ENCODE measurements at places on chromosomes 12 and 14.

- no peak for DNase-seq
Observed at GRCh38 chr14:31576949-31577348, 15.7 kb downstream of the NUBPL start.

- DNase-seq, result no peak
Observed at GRCh38 chr12:48280572-48280971, 70.1 kb downstream of the ZNF641 start.

- no peak for DNase-seq
Observed at GRCh38 chr12:4379405-4379804, at the start of gene FGF23. Gene FGF23 (minus strand): TSS chr12:4379712. CDS start chr12:4379582, 130 bp downstream.

- no peak for DNase-seq
Observed at GRCh38 chr12:66288121-66288520, 14.2 kb upstream of the HELB start.

DNA sequence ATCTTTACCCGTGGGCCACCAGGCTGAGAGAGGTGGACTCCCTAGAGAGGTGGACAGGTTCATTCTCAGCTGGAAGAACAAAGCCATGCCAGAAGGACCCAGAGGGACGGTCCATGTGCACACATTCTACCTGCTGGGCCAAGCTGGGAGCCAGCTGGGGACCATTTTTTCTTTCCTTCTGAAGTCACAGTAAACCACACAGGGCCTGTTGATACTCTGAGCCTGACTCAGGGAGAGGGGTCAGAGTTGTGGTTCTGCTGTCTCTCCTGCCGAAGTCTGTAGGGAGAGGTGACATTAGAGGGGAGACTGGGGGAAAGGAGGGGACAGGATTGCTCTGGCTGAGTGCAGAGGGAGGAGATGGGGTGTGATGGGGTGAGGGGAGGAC, 148.6 kb downstream of the TSPAN9 start:
- DNase-seq, result no peak

DNA sequence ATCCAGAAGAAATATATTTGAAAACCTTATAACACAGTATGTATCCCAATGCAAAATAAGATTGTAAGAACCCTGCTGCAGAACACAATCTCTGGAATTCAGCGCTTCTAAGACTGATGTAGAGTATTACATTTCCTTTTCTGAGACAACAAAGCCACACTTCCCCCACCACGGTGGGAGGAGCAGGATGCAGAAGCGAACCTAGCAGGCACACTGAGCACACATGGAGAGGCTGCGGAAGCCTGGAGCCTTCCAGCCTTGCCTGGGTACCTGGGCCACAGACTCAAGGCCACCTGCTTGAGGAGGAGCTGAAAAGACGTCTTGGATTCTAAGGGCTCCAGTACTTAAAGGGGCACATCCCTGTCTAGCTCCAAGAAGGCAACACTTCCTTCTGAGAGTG, 46.4 kb downstream of the TCHP start:
- no peak for DNase-seq

GRCh38 chr14:51095854-51096823, 1.2 kb upstream of the TRIM9 start:
- no peak for DNase-seq

DNA sequence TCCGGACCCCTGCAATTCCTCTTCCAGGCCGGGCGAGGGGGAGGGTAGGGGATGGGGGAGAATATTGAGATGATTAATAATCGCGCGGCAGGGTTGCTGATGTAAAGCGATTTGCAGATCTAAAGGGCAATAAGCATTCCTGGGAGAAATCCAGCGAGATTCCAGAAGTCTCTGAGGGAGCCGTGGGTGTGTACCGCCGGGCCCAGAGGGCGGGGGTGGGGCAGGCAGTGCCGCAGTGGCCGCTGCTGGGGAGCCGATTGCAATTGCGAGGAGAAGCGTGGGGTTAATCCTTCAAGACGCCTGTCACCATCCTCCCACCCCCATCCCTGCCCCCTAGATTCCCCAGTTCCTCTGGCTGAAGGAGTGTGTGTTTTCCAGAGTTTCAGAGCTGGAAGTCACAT, 16.4 kb downstream of the FOS start:
- no peak for DNase-seq

DNA sequence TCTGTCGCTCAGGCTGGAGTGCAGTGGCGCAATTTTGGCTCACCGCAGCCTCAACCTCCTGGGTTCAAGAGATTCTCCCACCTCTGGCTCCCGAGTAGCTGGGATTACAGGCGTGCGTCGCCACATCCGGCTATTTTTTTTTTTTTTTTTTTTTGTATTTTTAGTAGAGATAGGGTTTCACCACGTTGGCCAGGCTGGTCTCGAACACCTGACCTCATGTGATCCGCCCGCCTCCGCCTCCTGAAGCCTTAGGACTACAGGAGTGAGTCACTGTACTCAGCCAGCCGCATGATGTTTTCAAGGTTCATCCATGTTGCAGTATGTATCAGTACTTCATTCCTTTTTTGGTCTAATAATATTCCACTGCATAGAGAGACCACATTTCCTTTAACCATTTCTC, 2.4 kb upstream of the RNF34 start:
- DNase-seq, result no peak

DNA sequence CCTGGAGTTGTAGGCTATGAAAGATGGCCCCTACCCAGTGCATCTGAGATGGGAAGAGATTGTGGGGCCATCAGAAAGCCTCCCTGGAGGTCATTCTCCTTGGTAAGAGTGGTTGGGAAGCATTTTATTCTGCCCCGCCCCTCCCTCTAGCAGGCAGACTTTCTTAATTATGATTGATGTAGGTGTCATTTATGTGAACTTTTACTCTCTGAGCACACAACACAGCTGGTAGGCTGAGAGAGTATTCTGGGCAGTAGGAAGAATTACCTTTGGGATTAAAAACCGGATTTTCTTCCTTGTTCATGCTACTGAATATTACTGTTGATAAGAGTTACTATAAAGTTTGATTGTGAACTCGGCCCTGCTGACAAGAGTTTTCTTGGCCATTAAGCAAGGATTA, 266.8 kb downstream of the TTC6 start:
- DNase-seq, result no peak

DNA sequence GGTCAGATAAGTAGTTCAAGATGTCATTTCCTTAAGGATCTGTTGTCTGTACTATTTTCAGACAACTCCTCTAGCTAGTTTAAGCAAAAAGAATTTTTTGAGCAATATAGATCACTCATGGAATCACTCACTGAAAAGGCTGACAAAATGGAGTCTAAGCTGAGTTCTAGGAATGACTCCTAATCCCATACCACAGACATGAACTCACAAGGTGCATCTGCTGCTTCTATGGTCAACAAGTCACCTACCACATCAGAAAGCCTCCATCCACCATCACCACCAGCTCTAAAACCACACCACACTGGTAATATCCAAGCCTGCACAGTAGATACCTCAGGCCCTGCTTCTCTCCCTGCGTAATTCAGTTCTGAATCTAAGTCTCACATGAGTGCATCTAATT, 33.0 kb downstream of the PWP1 start:
- no peak for DNase-seq

DNA sequence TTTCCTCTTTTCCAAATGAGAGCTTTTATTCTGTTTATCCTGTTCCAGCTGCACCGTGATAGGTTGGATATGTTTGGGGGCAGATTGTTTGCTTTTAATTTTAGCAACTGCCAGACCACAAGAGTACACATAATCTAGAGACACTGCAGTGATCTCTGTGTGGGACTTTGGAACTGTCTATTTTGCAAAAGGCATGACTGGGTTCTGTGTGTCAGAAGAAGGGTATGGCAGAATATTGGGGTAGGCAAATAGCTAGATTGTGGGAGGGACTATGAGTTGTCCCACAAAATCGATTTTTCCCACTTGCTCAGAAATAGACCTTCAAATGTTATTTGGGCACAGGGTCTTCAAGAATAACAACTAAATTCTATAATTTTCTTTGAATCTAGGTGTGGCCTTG, 275.9 kb upstream of the KITLG start:
- DNase-seq, result no peak

DNA sequence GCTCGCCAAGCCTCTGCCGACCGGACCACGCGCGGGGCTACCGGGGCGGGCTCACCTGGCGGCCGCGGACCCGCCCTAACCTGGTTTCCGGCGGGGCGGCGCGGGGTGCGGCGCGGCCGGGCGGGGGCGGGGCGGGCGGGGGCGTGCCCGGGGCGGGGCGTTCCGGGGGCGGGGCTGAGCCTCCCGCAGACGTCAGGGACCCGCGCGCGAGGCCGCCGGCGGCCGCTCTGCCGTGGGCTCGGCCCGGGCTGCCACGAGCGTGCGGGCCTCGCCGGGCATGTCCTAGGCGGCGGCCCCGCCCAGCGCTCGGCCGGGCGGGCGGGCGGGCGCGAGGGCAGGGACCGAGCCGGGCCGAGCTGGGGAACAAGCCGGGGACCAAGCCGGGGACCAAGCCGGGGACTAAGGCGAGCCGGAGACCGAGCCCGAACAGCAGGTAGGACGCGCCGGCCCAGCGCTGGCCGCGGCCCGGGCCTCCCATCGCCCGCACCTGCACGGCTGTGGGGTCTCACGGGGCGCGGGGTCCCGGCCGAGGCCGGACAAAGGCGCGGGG, at the start of gene CEP170B:
Gene CEP170B (plus strand): TSS at position 188 of the 550 bp plus-strand sequence. CDS start 3,183 bp downstream, outside the sequence.
- DNase-seq, result no peak

GRCh38 chr12:79655036-79655435, 35.7 kb downstream of the PAWR start:
- no peak for DNase-seq

GRCh38 chr12:14874882-14875281, 10.8 kb downstream of the MGP start:
- no peak for DNase-seq

DNA sequence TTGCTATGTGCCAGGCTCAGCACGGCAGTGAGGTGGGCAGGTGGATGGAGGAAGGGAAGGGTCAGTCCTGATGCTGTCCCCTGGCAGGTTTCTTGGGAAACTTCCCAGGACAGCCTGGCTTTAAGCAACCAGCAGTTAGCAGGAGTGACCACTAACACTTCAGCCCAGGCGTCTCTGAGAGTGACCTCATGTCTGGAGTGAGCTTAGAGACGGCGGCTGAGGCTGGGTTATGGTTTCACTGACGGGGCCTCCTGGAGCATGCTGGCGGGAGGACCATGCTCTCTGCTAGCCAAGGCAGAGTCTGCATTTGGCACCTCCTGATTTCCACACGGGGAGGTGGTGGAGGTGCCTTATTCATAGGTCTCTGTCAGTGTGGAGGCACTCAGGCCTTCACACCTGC, 2.5 kb downstream of the HHIPL1 start:
- no peak for DNase-seq

DNA sequence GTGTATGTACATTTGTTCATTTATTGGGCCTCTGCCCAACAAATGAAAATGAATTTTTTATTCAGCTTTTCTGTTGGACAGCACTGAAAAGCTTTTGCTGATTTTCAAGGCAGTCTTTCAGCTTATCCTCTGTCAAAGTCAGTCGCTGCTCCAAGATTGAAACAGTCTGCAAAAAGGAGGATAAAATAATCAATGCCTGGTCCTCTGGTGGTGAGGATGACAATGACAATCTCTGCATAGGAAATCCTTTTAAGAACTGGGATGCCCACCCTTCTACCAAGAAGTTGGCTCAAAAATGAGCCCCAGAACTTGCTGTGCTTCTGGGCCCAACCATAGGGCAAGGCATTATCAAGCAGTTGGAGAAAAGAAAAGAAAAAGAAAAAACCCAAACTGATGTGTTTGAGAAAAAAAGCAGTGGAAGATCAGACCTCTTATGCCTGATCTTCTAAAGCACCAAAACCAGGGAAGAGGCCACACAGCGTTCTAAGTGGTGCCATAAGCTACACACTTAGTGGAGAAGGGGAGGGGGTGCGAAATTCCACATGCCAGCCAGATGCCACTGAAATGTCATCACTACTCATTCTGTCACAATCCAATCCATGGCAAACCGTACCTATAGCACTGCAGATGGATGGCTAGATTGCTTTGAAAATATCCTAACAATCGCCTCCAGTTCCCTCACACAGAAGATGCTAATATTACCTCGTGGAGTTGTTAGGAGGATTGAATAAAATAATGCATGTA, 69.0 kb upstream of the DUSP6 start:
- DNase-seq, result no peak

DNA sequence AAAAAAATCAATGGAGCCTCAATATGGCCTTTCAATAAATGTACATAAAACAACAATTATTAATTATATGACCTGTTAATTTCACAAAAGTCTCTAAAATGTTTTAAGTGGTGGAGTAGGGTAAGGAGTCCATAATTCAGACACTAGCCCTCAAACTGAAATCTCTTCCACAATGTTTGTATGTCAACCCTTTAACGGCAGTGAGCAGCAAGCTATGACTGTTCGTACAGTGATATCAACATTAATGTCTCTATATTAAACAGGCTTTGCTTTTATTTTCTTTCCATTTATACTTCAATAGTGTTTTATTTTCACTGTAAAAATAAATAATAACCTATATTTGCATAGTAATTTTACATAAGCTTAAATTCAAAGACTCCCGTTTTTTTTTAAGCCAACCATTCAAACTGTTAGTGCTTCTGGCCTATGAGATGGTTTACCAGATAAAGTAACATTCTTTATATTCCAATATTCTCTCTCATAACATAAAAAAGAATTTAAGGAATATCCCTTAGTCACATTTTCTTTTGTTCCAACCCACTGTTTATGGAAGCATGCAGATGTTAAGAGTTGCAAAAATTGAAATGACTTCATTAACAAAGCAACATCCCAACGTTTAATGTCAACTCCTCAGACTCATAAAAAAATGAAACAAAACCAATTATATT, 2.3 kb downstream of the CDK17 start:
- DNase-seq, result no peak

DNA sequence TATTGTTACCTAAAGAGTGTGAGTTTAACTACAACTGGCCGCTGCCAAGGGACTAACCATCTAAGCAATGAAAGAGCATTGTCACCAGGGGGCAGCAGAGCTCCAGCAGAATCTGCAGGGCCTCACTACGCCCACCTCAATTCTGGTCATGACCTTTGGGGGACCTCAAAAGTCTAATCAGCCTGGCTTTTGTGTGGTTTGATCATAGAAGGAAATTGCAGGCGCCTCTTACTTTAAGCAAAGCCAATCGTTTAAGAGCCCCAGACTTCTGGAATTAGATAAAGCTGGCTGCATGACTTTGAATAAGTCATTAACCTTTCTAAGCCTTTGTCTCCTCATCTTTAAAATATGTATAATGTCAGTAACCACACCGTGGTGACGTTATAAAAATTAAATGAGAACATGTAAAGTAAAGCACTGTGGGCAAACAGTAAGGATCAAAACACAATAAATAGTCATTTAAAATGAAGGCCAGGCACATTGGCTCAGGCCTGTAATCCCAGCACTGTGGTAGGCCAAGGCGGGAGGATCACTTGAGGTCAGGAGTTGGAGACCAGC, 58.6 kb downstream of the TBX3 start:
- no peak for DNase-seq

DNA sequence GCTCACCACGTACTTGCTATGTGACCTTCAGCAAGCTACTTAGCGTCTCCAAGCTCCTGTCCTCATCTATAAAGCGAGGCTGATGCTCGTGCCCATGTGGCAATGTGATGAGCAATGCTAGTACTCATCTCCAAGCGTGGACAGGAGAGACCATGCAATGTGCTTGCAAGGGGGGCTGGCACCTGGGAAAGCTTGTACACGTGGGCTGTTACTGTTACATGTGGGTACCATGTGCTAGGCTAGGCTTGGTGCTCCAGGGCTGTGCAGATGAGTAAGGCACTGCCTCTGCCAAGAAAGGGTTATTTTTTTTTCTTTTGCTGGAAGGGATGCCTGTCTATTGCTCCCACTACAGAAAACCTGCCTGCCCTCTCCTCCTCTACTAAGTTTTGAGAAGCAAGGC, 46.6 kb downstream of the TSPAN11 start:
- DNase-seq, result no peak

GRCh38 chr12:126663304-126664094, 1598.3 kb downstream of the AACS start:
- no peak for DNase-seq
